Stromal cell of bone marrow (primary cell): ENCODE measurements at places on chromosomes 4 and X.

DNA sequence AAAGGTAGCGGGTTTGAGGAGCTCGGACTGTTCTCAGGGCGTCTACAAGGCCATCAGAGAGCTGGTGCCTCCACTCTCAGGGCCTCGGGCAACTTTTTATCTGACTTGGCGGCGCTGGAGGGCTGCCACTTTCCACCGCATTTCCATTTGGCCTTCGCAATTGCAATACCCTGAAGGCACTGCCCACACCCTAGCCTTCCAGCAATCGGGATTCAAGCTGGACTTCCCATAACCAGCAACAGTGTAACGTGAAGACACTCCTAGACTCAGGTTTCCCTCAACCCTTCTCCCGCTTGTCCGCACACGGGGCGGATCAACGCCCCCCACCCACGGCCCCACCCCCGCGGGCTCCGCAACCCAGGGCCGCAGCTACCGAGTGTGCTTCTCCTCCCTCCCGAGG is 50.2 kb upstream of the BCOR start:
- DNase-seq, result no peak

DNA sequence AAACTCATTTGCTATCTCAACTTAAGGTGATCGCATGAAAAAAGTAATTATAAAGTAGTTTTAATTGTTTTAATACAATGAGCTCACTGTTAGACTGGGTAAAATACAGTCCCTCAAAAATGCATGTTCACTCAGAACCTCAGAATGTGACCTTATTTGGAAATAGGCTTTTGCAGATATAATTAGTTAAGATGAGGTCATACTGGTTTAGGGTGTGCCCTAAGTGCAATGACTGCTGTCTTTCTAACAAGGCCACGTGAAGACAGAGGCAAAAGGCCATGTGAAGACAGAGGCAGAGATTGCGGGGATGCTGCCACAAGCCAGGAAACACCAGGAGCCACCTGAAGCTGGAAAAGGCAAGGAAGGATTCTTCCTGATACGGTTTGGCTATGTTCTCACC is 262.1 kb downstream of the NKX6-1 start:
- DNase-seq, result no peak

- peak; percentile 15 for DNase-seq
Observed at GRCh38 chrX:107537815-107538214, 88.4 kb downstream of the FRMPD3 start.

DNA sequence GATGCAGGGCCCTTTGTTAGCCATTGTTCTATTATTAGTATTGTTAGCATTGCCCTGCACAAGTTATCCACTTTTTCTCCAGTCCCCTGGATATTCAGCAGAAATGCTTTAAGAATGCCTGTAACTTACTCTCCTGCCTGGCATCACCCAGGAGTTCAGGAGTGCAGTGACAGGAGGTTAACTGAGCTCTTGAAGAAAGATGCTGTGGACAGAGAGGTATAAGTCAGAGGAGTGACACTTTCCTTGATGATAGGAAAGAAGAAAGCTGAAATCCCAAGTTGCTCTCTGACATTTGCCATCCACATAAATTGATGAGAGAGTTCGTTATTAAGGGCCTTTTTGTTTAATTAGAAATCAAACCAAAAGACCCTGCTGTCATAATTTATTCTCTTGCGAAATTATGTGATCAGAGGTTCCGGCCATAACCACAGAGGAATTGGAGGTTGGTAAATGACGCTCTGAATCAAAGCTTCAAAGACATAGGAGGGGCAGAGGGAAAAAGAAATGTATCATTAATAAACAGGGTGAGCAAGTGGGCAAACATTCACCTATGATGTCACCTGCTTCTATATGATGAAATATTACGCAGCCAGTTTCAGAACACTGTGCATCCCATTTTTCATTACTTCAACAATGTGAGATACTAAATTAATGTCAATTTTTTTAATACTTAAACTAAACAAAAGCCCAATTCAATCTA is 230.2 kb upstream of the JADE1 start:
- no peak for DNase-seq

DNA sequence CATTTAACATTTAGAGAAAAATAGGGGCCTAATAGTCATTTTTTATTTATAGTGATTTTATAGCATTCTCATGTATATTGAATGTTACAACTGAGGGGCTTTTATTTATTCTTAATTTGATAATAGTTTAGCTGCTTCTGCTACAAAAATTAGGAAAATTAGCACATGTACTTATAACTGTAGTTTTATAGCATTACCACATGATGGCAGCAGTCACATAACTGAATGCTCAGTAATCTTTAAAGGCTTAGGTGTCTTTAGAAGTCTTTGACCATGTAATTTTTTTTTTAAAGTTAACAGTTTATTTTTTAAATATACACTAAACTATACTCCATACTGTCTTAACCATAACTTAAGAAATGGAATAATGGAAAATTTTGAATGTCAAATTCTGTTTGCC is 136.6 kb downstream of the STAG2 start:
- DNase-seq, result peak; percentile 4

GRCh38 chrX:155745792-155746191 is 133.0 kb upstream of the TMLHE start:
- DNase-seq, result no peak

- DNase-seq, result peak; percentile 40
Observed at GRCh38 chr4:71713611-71714203, 70.2 kb downstream of the GC start.

GRCh38 chr4:38618505-38618904 is 45.5 kb upstream of the KLF3 start:
- no peak for DNase-seq

DNA sequence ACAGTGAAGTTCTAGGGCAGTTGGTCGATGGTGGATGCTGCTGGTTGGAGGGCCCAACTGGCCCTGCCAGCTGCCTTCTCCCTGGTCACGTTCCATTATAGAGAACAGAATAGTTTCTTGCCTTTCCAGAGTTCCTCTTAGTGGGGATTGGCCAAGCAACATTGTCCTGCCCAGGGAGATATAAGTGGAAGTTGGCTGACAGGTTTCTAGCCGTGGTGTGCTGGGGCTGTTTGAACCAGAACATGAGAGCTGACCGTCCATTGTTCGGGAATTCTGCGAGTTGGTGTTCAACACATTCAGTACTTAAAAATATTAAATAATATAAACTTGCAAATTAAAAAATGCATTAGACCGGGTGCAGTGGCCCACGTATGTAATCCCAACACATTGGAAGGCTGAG is 3.5 kb upstream of the AFAP1 start:
- DNase-seq, result no peak

GRCh38 chr4:130850019-130850524 is 1754.1 kb downstream of the C4orf33 start:
- DNase-seq, result no peak

DNA sequence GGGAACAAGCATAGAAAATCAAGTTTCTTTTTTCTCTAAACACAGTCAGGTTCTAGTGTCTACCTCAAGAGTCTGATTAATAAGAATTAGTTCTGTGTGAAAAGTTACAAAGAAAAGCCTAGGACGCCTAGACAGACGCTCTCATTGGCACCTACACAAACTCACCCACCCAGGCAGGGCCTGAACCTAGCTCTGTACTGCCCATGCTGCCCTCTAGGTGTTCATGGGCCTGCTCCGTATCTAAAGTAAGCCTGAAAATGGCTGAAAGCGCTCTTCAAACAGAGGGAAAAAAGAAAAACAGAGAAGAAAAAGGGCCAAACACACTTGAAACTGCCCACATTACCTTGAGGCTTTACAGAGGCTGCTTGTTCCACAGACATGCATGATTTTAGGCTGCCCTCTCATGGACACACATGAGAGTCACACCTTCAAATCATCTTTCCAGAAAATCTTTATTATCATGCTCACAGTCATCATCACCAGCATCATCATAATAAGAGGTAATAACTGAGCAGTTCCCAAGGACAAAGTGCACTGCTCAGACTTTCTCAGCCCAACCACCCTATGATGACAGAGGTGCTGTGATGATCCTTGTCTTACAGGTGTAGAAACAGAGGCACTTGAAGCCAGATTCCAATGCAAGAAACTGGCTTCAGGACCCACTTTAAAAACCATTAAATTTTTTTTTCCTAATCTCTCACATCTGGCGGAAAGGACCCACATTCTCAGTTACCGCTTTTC is 49.6 kb downstream of the MAP7D2 start:
- DNase-seq, result peak; percentile 31

GRCh38 chr4:11814758-11815157 is 386.1 kb upstream of the HS3ST1 start:
- DNase-seq, result peak; percentile 46

DNA sequence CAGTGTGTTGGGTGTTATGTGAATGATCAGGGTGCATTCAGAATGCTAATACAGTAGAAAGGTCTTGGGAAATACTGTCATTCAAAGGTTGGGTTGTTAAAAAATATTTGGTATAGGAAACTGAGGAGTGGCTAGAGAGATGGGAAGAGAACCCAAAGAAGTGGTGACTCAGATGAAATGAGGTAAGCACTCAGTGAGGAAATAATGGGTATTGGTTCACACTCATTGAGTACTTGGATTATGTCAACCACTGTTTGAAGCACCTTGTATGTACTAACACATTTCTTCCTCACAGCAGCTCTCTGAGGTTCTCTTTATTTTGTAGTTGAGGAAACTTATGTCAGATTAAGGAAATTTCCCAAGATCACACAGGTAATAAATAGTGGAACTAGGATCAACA is 40.8 kb upstream of the NUDT6 start:
- peak; percentile 15 for DNase-seq

GRCh38 chr4:172998527-172999469 is 169.8 kb upstream of the GALNT7 start:
- DNase-seq, result peak; percentile 84

DNA sequence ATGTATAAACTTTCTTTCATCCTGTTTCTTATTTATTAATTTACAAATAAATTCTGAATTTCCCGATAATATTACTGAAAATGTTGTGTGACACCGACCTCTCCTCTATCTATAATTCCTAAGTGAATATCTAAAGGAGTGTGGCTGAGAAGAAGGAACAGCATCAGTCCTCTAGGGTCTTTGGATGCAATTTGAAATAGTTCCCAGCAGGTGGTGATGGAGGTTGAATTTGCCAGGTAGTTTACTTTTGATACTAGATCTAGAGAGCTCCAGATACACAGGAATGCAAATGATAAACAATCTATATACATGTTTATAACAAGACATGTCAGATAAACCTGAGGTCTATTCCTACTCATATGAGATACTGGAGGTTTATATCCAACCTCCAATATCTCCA is 305.4 kb downstream of the PCDH18 start:
- DNase-seq, result no peak

GRCh38 chr4:148651991-148652390 is 209.8 kb upstream of the NR3C2 start:
- DNase-seq, result no peak

GRCh38 chr4:13616597-13616996 is 10.9 kb downstream of the BOD1L1 start:
- DNase-seq, result no peak

GRCh38 chr4:93299118-93299517 is 529.4 kb upstream of the ATOH1 start:
- DNase-seq, result no peak

DNA sequence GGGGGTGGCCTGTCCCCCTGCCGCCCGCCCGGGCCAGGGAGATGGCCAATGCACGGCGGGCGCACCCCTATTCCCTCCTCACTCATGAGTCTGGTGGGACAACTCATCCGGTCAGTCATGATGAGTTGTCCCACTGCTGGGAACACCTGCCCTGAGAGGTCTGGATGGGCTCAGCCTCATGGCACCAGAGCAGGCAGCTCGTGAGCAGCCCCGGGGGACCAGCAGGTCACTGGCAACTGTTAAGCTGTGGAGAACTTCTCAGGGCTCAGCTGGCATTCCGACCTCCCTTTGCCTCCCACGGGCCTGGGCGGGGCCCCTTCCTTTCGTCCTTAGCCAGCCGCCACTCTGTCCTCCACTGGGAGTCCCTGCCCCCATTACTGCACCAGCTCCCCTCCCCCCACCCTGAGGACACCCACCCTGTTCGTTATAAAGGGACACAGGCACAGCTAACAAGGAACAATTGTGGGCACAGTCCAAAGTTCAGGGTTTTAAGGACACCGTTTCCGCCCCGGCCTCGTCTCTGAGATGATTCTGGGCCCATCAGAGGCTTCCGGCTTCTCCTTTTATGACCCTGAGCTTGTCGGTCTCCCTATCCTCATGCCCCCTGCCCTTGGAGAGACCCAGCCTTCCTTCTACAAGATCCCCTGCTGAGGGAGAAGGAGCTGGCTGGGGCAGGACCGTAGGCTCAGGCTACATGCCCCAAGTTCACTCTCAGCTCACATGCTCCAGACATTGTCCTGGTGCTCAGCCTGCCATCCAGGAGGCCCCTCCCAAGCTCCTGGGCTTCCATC is 14.6 kb upstream of the KIAA0232 start:
- DNase-seq, result no peak

DNA sequence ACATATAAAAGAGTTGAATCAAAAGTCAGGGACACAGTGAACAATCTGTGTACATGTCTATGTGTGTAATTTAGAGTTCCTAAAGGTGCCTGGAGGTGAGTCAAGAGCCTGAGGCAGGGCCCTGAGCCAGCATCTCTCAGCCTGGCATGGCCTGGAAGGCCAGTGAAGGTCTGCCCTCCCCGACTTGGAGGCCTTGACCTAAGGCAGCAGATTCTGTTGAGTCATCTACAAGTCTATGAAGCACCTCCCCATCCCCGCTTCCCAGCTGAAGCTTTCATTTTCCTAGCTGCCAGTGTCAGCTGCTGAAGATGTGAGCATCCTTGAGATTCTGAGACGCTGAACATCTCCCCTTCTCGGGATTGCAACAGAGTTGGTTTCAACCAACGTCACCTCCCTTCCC is 583.9 kb downstream of the BCOR start:
- no peak for DNase-seq
